ENCODE measurements at places on chromosomes 6 and 20.
A peak's percentile ranks its signal among the peaks of the same experiment; 100 is the strongest.

DNA sequence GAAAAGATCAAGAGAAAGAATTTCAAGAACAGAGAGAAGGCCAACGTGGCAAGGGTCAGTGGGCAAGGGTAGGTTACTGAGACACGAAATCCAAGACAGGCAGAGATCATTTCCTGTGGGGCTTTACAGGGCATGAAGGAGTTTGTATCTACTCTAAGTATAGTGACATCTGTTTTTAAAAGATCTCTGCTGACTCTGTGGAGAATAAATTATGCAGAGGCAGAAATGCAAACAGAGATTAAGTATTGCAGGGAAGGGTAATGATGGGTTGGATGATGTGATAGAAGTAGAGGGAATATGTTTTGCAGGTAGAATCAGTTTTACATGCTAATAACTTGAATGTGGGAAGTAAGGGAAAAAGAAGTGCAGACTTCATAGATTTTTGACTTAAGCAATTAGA lies 243.5 kb downstream of the FRK start:
- H3K36me3 ChIP-seq: peaks cover 8% of the 10 kb centered on the region
- H3K27me3 ChIP-seq: no peaks in the 10 kb centered on the region
- no peak for DNase-seq
- H3K4me1 ChIP-seq: no peaks in the 10 kb centered on the region

DNA sequence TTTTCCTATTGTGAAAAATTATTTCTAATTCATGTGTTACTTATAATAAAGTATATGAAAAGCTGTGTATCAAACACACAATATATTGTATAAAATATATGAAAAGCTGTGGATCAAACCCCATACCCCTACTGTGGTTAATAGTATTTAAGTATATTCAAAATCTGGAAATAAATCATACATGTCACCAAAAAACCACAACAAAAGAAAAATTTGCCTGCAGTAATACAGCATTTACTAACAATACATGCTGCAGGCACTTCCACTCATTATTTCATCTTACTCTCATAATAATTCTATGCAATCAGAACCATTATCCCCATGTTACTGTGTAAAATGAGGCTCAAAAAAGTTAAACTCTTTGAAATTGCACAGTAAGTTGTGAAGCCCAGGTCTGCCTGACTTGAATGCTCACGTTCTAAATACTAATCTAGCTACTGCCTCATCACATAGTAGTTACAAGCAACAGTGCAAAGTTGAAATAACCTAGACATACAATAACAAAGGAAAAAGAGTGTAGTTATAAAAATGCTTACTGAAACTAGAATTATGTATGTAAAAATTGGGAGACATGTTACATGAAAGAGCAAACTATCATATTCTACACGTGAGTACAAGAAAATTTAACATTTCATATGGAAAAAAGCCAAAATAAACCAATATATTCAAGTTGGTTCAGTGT lies 61.7 kb downstream of the FAM217A start:
- H3K36me3 ChIP-seq: peaks cover 35% of the 10 kb centered on the region
- no peaks in the 10 kb centered on the region for H3K27me3 ChIP-seq
- H3K27ac ChIP-seq: peak overlapping the region; percentile 84
- DNase-seq: no peak
- no peaks in the 10 kb centered on the region for H3K4me1 ChIP-seq
- H3K4me3 ChIP-seq: peak overlapping the region; percentile 97

DNA sequence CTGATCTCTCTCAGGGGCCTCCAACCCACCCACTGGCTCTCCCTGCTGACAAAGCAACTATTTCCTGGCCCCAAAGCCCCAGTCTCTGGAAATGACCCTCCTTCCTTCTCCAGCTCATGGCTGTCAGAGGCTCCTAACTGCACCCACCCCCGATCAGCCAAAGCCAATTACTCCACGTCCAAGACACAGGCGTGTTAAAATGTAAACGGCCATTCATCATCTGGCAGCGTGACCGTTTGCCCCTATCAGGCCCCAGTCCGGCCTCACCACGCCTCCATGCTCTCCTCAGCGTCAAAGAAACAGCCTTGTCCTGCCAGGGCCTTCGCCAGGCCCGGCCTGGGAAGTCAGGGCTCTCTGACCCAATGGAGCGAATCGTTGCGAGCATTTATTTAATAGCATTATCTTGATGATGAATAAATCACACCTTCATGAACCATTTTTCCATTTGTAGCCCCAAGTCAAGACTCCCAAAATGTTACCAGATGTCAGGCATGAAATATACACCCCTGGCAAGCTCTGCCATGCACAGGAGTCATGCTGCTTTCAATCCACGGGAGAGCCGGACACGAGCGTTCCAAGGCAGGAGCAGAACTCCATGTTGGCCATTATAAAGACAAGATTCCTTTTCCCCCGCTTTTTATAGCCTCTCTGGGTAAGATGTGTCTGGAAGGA lies 17.7 kb downstream of the RIPOR3 start:
- no peak for DNase-seq
- H3K4me3 ChIP-seq: no peak overlapping the region
- H3K27me3 ChIP-seq: no peaks in the 10 kb centered on the region
- no peaks in the 10 kb centered on the region for H3K36me3 ChIP-seq
- H3K4me1 ChIP-seq: peaks cover 6% of the 10 kb centered on the region
- no peak overlapping the region for H3K27ac ChIP-seq

GRCh38 chr6:146931214-146931613 lies 273.0 kb upstream of the STXBP5 start:
- no peak overlapping the region for H3K4me3 ChIP-seq
- H3K27ac ChIP-seq: no peak overlapping the region

GRCh38 chr20:7327810-7328209 lies 560.3 kb downstream of the BMP2 start:
- DNase-seq: no peak
- H3K36me3 ChIP-seq: no peaks in the 10 kb centered on the region
- H3K27me3 ChIP-seq: no peaks in the 10 kb centered on the region
- H3K4me3 ChIP-seq: no peak overlapping the region
- no peak overlapping the region for H3K27ac ChIP-seq
- H3K4me1 ChIP-seq: no peaks in the 10 kb centered on the region

GRCh38 chr6:83466328-83466727 lies 35.5 kb upstream of the ME1 start:
- H3K4me1 ChIP-seq: no peaks in the 10 kb centered on the region
- H3K36me3 ChIP-seq: no peaks in the 10 kb centered on the region
- H3K27me3 ChIP-seq: peaks cover 4% of the 10 kb centered on the region

DNA sequence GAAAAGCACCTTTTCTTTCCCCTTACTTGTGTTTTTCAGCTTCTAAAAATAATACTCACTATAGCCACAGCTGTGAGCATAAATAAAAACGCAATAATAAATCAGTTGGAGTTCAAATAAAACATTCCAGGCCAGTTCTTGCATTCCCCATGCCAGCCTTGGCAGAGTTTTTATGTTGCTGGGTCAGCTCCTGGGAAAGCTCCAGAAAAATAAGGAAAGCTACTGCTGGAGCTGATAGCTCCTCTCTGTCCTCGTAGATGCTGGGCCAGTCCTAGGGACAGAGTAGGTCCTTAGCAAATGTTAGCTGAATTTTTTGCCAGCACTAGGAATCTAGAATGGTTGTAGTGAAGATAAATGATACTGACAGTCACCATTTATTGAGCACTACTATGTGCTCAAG lies 389.0 kb upstream of the SYNCRIP start:
- no peaks in the 10 kb centered on the region for H3K4me1 ChIP-seq

DNA sequence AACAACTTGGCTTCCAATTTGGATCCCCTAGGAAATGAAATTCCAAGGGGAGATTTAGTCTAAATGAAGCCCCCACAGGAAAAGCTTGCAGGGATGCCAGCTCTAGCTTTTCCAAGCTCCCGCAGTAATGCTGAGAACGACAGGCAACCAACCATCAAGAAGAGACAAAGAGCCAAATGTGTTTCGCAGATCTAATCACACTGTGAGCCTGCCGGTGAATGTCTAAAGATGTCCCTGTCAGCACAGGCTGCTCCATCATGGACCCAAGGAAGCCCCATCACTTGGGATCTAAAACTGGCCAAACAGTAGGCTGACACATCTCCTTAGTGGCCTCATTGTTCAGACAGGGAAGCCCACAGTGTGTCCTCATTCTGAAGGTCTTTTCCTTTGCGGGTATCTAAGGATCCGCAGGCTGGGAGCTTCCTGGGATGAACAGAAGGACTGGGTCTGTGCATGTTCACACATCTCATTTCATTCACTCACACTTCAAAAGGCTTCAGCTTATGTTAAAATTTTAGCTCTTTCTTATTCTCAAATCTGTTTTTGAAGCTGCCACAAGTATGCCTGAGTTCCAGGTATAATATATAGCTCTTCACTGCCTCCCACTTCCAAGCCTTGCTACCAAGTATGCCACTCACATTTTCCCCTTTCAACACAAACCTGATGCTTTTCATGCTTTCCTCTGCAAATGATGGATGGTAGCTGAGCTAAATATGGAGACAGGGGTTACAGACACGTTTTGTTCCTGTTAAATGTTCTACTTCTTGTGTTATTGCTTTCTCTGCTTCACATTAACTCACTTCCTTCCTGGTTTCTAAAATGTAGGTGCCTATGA lies 229.8 kb downstream of the HIVEP2 start:
- H3K27me3 ChIP-seq: no peaks in the 10 kb centered on the region
- DNase-seq: no peak
- H3K27ac ChIP-seq: no peak overlapping the region
- no peak overlapping the region for H3K4me3 ChIP-seq

GRCh38 chr20:50691573-50692551 lies 520 bp upstream of the RIPOR3 start:
- H3K4me3 ChIP-seq: peak overlapping the region; percentile 63
- DNase-seq: peak; percentile 55
- no peaks in the 10 kb centered on the region for H3K27me3 ChIP-seq
- no peaks in the 10 kb centered on the region for H3K36me3 ChIP-seq
- H3K4me1 ChIP-seq: peaks cover 3% of the 10 kb centered on the region

GRCh38 chr6:2756687-2757224 lies 6.0 kb upstream of the MYLK4 start:
- H3K4me3 ChIP-seq: no peak overlapping the region
- H3K4me1 ChIP-seq: no peaks in the 10 kb centered on the region
- no peak overlapping the region for H3K27ac ChIP-seq
- no peaks in the 10 kb centered on the region for H3K36me3 ChIP-seq

GRCh38 chr6:12102350-12102749 lies 90.2 kb downstream of the HIVEP1 start:
- no peak overlapping the region for H3K27ac ChIP-seq
- peaks cover 4% of the 10 kb centered on the region for H3K36me3 ChIP-seq
- no peaks in the 10 kb centered on the region for H3K4me1 ChIP-seq
- DNase-seq: no peak
- no peaks in the 10 kb centered on the region for H3K27me3 ChIP-seq
- H3K4me3 ChIP-seq: no peak overlapping the region

- no peaks in the 10 kb centered on the region for H3K27me3 ChIP-seq
- no peak for DNase-seq
- peaks cover 3% of the 10 kb centered on the region for H3K4me1 ChIP-seq
- no peaks in the 10 kb centered on the region for H3K36me3 ChIP-seq
- H3K4me3 ChIP-seq: no peak overlapping the region
These were observed 51.9 kb downstream of the RNF217 start for GRCh38 chr6:125013938-125014660.

- H3K4me1 ChIP-seq: no peaks in the 10 kb centered on the region
- DNase-seq: no peak
- H3K27me3 ChIP-seq: no peaks in the 10 kb centered on the region
- H3K4me3 ChIP-seq: no peak overlapping the region
These were observed 39.8 kb upstream of the HBS1L start for GRCh38 chr6:135094403-135094821.

- H3K4me3 ChIP-seq: no peak overlapping the region
- H3K4me1 ChIP-seq: no peaks in the 10 kb centered on the region
- DNase-seq: no peak
- H3K27ac ChIP-seq: no peak overlapping the region
These were observed 33.7 kb downstream of the FAM50B start for GRCh38 chr6:3882866-3883265.

- H3K27ac ChIP-seq: no peak overlapping the region
- peaks cover 12% of the 10 kb centered on the region for H3K4me1 ChIP-seq
- no peaks in the 10 kb centered on the region for H3K27me3 ChIP-seq
- no peak overlapping the region for H3K4me3 ChIP-seq
- H3K36me3 ChIP-seq: no peaks in the 10 kb centered on the region
These were observed 78.8 kb upstream of the CD83 start for GRCh38 chr6:14038467-14039437.

GRCh38 chr6:18672852-18673251 lies 285.7 kb downstream of the RNF144B start:
- no peaks in the 10 kb centered on the region for H3K36me3 ChIP-seq
- no peak overlapping the region for H3K4me3 ChIP-seq
- H3K4me1 ChIP-seq: no peaks in the 10 kb centered on the region

GRCh38 chr6:54084231-54084630 lies 27.0 kb upstream of the MLIP start:
- DNase-seq: no peak
- no peak overlapping the region for H3K27ac ChIP-seq
- H3K4me3 ChIP-seq: no peak overlapping the region
- H3K27me3 ChIP-seq: no peaks in the 10 kb centered on the region
- no peaks in the 10 kb centered on the region for H3K36me3 ChIP-seq

DNA sequence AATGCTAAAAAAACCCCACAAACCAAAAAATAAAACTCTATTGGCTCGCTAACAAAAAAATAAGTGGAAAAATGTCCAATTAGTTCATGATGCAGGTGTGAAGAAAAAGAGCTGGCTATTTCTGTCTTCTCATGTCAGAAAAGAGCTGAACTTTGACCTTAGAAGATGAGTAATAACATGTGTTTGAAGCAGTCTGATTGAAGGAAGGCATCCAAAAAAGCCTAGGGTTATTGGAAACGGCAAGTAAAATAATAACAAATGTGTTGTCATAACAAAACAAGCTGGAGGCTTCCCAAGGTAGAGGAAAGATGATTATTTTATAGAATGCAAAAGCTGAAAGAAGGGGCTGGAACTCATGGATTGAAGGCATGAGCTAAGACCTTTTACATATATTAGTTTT lies 94.4 kb upstream of the FAM184A start:
- H3K27me3 ChIP-seq: no peaks in the 10 kb centered on the region
- H3K4me1 ChIP-seq: no peaks in the 10 kb centered on the region
- no peak for DNase-seq
- no peak overlapping the region for H3K4me3 ChIP-seq

GRCh38 chr6:82458705-82459104 lies 95.1 kb downstream of the TPBG start:
- DNase-seq: no peak
- H3K4me3 ChIP-seq: no peak overlapping the region
- H3K27ac ChIP-seq: no peak overlapping the region
- H3K4me1 ChIP-seq: no peaks in the 10 kb centered on the region
- peaks cover 16% of the 10 kb centered on the region for H3K36me3 ChIP-seq

Measured in H9 (cell line).